ENCODE measurements at places on chromosomes 3 and 15.

DNA sequence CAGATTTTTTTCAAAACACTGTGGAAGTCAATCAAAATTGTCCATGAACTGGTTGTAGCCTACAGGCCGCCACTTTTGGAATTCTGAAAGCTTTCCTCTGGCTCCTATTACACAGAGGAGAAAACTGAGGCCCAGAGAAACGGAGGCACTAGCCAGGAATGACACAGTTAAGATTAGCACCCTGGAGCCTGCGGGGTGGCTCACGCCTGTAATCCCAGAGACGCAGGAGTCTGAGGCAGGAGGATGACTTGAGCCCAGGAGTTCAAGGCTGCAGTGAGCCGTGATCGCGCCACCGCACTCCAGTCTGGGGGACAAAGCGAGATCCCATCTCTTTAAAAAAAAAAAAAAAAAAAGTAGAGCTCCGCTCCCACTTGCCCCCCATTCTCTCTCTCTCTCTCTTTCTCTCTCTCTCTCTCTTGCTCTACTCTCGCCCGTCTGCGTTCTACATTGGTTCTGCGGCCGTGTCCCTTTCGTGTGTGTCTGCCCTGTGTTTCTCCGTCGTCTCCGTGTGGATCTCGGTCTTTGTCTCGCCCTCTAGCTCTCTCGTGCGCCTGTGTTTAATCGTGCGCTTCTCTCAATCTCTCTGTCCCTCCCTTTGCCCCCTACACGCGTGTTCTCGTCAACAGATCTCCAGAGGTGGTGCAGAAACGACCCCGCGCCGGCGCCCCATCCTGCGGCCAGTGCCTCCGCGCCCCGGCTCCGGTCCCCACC lies 512 bp upstream of the TRH start:
- DNase-seq, result no peak

DNA sequence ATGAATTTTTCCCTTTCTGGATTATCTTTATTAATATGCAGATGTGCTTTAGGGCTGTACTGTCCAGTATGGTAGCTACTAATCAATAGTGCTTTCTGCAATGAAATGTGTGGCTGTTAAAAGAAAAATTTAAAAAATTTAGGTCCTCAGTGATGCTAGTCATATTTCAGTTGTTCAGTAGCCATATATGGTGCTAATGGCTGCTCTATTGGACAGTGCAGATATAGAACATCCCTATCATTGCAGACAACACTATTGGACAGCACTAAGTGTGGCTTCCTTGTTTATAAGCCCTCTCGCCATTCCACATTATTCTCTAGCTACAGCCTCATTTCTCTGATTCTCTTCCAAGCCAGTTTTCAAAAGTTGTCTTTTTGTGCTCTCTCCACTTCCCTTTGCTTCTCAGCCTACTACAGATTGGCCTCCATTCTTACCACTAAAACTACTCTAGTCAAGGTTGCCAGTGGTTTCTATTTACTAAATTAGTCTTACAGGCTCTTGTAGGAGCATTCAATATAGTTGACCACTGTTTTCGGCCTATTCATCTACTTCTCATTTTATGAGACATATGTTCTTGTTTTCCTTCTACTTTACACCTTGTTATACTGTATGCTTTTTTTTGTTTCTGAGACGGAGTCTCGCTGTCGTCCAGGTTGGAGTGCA lies 9.5 kb downstream of the MAPK6 start:
- no peak for DNase-seq

DNA sequence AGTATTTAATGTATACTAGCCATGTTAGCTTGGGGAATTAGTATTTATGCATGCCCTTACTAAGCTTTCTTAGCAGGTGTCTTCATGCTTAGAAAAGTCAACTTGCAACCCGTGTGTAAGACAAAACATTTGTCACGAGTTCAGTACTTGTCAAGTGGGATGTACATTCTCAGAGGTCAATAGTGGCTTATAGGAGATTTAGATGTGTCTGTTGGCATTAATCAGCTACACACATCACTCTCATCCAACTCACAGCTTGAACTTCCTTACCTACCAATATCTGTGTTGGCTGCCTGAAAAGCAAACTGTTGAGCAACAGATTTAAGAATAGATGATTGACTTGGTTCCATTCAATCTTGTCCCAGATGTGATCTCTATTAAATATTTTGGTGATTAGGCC lies 109.5 kb downstream of the ROBO2 start:
- no peak for DNase-seq

DNA sequence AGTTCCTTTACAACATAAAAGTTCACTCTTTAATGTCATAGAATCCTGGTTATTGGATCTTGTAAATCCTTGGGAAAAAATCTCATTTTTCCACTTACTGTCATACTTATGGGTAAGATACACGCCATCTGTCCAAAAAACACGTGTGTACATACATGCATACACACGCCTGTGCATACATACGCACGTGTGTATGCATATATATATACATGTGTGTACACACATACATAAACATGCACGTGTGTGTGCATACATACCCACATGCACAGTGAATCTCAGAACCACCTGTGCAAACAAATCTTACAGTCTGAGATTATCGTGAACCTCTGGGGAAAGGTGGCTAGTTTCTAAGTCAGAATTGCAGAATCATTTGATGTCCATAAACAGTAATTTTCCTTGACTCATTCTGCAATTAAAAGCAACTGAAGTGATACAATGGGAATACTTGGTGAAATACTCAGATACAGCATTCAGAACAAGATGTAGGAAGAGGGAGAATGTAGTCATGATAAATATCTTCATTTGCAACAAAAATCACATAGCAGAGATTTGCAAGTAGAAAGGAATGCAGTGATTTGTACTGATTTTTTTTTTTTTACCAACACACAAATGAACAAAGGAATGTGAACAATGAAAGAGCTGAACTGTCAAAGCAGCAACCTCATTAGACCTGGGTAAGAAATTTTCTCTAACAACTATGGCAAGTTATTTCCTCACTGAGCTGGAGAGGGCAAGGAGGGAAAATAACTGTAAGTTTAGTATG lies 160.6 kb upstream of the POU1F1 start:
- DNase-seq, result no peak

DNA sequence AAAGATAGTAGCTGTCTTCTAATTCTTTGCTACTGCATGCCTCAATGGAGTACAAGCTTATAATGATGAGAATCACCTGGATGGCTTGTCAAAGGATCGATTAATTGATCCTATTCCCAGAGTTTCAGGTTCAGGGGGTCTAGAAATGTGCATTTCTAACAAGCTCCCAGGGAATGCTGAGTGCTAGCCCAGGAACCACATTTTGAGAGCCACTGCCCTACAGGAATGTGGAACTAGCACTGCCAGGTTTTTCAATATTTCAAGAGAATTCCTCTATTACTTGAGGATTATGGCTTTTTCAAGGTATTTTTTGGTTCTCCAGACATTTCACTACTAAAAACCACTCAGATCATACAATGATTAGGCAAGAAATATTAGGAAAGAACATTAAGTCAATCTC lies 52.7 kb downstream of the RARB start:
- no peak for DNase-seq

DNA sequence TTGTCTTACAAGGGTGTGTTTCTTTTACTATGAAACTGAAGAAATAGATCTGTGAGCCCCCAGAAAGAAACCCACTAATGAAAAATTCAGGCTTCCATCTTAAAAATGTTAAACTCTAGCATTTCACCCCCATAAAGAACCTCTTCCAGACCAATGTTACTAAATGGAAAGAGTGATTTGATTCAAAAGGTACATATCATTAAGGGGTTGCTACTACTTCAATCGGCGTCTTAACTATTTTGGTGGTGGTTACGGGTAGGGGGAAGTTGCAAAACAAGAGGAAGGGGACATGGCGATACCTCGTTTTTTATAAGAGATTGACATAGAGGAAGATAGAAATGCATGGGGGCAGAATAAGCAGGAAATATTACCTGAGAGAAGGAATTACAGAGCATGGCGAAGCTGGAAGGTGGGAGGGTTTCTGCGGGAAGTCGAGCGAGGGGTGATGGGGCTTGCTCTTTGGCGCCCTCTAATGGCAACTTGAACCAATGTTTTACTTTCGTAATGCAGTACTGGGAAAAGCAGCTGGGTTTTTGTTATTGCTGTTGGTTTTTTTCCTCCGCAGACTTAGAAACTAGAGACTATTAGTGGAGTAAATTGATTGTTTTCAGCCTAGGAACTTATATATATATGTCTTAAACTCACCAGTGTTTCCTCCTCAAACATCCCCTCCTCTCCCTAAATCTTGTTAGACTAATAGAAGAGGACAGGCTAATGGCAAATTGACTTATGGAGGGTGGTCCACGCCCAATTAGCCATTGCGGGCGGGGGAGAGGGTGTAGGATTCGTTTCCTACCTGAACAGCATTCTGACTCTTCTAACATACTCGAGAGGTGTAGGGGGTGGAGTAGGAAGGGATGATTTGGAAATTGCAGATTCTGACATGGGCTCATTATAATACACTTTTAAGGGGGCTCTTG lies 11.3 kb upstream of the SOX2 start:
- no peak for DNase-seq

DNA sequence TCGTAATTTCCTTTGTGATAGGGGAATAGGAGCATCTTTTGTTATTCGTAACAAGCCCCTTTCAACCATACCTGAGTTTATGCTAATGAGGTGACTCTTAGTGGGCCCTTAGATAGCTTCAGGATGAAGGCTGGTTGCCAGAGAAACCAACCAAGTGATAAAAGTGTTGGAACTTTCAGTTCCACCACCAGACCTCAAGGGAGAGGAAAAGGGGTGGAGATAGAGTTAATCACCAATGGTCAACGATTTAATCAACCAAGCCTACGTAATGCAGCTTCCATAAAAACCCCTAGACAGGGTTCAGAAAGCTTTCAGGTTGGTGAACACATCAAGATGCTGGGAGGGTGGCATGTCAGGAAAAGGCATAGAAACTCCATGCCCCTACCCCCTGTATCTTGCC lies 33.0 kb downstream of the HERC1 start:
- DNase-seq, result no peak

GRCh38 chr3:195095704-195096036 lies 175.3 kb downstream of the XXYLT1 start:
- DNase-seq, result no peak

DNA sequence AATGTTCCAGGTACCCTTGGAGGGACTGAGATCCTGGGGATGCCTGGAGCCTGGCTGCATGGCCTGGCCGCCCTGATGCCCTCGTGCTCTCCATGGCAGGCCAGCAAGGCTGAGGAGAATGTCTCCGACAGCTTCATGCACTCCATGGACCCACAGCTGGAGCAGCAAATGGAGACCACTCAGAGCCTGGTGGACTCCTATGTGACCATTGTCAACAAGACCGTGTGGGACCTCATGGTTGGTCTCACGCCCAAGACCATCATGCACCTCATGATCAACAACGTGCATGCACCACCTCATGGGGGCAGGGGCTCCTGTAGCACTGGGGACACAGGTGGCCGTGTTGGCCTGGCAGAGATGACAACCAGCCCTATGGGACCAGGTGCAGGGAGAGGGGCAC lies 19.7 kb downstream of the GOLGA6A start:
- no peak for DNase-seq

DNA sequence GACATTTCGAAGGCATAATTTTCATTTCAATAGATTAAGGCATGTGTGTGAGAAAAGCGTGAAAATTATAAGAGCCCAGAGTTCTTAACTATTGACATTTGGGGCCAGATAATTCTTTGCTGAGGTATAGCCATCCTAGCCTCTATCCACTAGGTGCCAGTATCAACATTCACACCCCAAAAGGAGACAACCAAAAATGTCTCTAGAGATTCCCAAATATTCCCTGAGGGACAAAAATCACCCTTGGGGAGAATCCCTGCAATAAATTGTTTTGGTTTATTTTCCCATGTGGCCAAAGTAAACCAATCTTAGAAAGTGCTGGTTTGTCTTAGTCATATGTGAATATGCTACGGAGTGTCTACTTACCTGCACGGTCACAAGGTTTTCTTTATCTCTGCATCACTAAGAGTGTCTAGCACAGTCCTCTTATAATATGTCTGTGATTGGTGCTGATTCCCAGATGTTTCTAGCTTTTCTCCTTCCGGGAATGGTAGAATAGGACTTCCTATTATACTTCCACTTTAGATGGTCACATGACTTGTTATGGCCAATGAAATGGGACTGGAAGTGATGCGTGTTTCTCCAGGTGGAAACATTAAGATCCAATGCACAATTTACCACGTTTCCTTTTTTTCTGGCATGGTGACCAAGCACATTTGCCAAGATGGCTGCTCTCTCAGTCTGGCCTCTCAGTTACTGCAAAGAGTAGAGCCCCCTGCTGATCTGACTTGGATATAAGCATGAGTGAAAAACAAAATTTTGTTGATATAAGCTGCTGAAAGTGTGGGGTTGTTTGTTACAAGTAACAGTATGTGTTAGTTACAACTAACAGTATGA lies 8.0 kb upstream of the KBTBD8 start:
- DNase-seq, result no peak

DNA sequence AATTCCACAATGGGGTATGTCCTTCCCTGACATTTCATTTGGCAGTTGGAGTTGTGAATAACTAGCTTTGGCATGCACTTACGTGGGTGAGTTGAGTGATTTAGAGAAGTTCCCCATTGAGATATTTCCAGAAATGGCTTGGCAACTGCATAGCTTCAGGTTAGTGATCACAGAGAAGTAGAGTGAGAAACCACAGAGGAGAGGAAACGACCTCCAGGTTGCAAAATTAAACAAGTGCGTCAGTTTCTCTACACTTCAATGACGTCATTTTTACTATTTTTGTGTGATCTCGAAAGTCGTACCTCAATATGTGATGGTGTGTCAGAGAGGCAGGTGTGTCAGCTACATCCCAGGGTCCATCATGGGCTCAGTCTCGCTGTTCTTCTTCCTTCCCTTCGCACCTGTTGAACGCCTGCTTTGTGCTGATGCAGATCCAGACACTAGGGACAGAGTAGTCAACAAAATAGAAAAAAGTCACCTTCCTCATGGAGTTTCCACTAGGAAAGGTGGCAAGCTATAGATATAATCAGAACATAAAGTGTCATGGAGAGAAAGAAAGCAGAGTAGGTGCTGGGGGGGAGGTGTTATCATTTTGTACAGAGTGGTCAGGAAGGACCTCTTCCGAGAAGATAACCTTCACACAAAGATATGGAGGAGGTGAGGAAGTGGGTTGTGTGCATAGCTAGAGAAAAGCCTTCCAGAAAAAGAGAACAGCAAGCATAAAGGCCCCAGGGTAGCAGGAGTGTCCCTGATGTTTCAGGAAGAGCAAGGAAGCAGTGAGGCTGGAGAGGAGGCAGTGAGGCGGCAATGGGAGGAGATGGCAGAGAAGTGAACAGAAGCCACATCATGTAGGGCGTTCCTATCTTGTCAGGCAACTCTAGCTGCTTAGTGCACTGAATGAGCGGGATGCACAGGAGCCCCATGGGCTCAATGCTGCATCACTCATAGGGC lies 75.6 kb downstream of the MCTP2 start:
- DNase-seq, result no peak

DNA sequence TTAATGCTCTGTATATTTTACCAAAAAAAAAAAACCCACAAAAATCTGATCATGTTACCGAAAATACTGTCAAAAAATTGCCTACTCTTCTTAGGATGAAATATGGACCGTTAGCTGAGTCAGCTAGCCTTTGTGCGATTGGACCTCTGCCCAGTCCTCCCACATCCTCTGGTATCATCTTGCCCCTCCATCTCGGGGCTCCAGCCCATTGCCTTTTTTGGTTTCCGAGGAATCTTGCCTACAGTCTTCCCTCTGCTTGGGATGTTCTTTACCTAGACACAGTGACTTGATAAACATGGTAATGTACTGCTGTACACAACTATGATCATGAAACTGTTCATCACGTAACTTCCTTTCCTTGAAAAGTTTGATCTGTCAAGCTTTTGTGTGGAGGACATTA lies 371.4 kb downstream of the SV2B start:
- DNase-seq, result peak; percentile 23

Data from stimulated activated naive CD4-positive, alpha-beta T cell (primary cell).